Stimulated activated CD4-positive, alpha-beta T cell treated with anti-CD3 and anti-CD28 coated beads, Interleukin-12 subunit alpha, Interleukin-12 subunit beta, amount 100 ng/mL, for 4 hours (primary cell): ENCODE measurements at places on chromosomes 3 and 15.

GRCh38 chr15:55873024-55873720 is 120.2 kb downstream of the NEDD4 start:
- DNase-seq: no peak

- DNase-seq: no peak
These were observed 21.0 kb downstream of the THSD4 start for GRCh38 chr15:71136159-71136783.

DNA sequence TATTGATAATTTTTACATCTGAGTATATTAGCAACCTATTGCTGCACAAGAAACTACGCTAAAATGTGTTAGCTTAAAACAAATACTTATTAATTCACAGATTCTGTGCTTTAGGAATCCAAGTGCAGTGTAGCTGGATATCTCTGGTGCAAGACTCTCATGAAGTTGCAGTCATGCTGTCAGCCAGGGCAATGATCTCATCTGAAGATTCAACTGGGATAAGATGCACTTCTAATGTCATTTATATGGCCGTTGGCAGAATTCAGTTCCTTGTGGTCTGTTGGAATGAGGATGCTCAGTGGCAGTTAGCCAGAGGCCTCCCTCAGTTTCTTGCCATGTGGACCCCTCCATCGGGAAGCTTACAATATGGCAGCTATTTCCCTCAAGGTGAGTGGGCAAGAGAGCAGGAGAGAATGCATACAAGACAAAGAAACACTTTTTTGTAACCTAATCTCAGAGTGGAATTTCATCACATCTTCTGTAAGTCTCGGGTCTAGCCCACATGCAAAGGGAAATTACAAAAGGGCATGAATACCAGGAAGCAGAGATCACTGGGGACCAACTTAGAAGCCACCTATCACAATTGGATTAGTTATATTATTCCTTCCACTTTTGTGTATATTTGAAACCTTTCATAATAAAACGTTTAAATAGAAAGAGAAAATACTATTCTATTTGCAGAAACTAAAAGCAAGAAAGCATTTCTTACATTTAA is 61.6 kb downstream of the DPH6 start:
- DNase-seq: no peak

DNA sequence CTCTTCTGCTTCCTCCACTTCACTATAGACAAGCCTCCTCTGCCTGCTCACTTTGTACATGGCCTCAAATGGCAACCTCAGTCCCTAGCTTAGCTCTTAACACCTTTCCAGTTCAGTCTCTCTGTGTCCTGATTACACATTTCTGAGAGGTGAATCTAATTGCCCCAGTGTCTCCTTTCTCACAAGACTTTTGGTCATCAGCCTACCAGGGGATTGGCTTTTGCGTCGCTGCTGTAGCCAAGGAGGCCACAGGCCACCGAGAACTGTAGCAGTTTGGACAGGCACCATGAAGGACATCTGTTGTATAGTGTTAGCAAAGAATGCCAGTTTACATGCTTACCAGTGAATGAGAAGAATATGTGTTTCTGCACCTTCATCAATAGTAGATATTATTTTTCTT is 8.5 kb downstream of the IREB2 start:
- DNase-seq: no peak

GRCh38 chr3:144264350-144264749 is 292.7 kb downstream of the DIPK2A start:
- DNase-seq: no peak

- DNase-seq: no peak
These were observed 78.9 kb upstream of the DPH6 start for GRCh38 chr15:35624881-35625280.

DNA sequence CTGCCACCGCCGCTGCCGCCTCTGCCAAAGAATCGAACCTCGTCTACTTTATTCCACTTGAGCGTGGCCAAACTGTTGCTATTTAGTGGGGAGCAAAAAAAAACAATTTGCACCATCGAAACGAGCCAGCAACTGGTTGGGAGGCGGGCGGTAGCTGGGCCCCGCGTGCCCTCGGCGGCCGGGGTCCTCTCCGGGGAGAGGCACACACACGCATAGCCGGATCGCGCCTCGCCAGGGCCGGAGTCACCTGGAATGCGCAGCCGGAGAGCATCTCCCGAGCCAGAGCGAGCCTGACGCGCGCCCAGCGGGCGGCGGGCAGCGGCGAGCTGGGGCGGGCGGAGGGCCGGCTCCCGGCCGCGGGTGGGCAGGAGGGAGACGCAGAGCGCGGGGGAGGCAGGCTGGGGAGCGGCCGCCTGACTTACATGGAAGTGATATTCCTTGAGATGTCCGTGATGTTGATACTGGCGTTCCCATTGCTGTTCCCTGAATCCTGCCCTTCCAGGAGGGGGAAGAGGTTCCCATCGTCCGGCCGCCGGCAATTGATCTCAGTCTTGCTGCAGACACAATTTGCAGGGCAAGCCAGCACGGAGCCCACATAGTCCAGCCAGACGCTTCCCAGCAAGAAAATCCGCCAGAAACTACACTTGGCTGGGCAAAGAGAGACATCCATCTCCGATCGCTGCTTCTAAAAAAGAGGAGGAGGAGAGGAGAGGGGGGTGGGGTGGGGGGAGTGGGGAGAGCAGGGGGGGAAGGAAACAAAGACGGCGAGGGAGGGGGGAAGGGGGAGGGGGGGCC is 858 bp downstream of the NTRK3 start:
- no peak for DNase-seq

DNA sequence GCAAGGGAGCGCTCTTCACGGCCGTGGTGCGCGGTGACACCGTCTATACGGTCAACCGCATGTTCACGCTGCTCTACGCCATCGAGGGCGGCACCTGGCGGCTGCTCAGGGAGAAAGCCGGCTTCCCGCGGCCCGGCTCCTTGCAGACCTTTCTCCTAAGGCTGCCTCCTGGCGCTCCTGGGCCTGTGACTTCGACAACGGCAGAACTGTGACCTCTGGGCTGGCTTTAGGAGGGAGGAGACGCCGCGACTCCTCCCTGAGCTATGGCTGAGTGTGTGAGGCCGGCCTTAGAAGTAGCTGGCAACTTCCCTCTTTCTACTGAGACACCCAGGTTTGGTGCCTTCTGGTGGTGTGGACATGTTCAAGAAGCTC is 1.4 kb downstream of the KBTBD13 start:
- peak; percentile 57 for DNase-seq

DNA sequence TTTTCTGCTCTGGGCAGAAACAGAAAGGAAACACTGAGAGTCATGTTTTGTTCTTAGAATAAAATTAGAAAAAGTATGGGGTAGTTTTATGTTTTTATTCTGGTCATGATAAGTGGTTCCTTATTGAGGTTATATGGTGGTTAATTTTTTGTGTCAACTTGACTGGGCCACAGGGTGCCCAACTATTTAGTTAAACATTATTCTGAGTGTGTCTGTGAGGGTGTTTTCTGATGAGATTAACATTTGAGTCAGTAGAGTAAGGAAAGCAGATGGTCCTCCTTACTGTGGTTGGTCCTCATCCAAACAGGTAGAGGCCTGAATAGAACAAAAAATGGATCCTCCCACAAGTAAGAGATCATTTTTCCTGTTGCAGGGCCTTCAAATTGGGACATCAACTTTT is 98.9 kb downstream of the C3orf38 start:
- no peak for DNase-seq

DNA sequence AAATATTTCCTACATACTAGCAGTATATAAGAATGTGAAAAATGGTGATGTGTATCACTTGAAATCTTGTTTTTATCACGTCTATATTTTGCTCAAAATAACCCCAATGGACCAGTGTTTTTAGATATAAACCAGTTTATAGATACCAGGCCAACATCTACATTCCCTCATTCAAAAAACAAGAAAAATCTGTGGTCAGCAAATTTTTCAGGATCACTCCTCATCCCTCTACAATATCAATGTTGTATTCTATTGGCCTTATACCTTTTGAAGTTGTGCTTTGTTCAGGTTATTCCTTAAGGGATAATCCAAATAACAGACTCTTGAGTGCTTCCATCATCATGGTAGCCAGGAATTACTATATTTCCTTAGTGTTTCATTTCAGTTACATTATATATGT is 332.9 kb upstream of the ARRDC4 start:
- no peak for DNase-seq

DNA sequence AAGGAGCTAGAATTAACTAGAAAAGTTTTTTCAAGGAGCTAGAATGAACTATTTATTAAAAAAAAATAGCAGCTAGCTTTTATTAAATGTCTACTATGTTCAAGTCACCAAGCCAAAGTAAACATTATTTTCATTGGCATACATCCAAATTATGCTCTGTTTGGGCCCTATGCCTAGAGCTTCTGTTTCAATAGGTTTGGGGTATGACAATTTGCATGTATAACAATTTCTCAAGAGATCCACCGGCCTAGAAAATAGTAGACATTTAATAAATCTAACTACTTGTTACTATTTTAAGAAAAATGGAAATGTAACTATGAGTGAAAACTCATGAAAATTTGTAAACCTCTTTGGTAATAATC is 8.0 kb downstream of the GABRR3 start:
- DNase-seq: no peak
